Activated naive CD8-positive, alpha-beta T cell treated with anti-CD3 and anti-CD28 coated beads for 36 hours (primary cell): ENCODE measurements at places on chromosomes 1 and 21.

DNA sequence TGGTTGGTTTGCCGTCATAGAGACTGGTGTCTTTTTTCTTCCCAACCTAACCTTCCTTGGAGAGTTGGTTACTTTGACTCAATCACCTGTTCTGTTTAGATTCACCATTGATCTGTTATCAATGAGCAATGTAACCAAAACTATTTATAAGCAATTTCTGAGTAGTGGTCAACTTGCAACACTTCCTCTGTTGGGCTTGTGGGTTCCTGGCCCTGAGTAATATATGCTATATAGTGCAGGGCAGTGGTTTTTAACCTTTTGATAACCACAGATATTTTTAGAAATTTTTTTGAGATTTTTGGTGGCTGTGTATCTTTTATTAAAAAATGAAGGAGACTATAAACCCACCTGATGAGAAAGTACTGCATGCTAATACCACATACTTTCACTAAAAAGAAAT, 9.4 kb upstream of the XCL1 start:
- H3K36me3 ChIP-seq: no peaks in the 10 kb centered on the region
- H3K4me1 ChIP-seq: peaks cover 7% of the 10 kb centered on the region
- H3K27me3 ChIP-seq: no peaks in the 10 kb centered on the region
- DNase-seq: no peak

DNA sequence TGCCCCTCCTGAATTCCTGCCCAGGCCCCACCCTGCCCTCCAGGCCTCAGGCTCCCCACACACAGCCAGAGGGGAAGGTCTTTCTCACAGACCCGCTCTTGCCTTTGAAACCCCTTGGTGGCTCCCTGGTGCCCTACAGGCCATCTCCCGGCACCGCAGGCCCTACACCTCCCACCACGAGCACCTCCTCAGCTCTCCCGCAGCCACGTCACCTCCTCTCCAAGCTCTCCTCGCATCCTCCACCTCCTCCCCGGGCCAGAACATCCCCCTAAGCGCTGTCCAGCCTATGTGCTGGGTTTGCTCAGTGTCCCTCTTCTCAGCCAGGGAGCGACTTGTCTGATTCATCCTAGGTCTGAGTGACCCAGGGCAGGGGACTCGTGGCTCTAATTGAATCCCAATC, 66.4 kb downstream of the DMRTB1 start:
- no peak for DNase-seq
- no peaks in the 10 kb centered on the region for H3K4me1 ChIP-seq
- H3K27ac ChIP-seq: no peak overlapping the region
- H3K36me3 ChIP-seq: no peaks in the 10 kb centered on the region

GRCh38 chr1:200351826-200352549, 57.8 kb downstream of the ZNF281 start:
- peak; percentile 20 for DNase-seq
- H3K4me3 ChIP-seq: peak overlapping the region; percentile 62
- H3K36me3 ChIP-seq: no peaks in the 10 kb centered on the region
- peak overlapping the region; percentile 77 for H3K27ac ChIP-seq
- H3K27me3 ChIP-seq: no peaks in the 10 kb centered on the region
- H3K4me1 ChIP-seq: peaks cover 29% of the 10 kb centered on the region

GRCh38 chr1:39990428-39990827, 35.5 kb downstream of the MFSD2A start:
- H3K4me1 ChIP-seq: no peaks in the 10 kb centered on the region
- no peaks in the 10 kb centered on the region for H3K27me3 ChIP-seq
- no peak for DNase-seq
- H3K36me3 ChIP-seq: no peaks in the 10 kb centered on the region

DNA sequence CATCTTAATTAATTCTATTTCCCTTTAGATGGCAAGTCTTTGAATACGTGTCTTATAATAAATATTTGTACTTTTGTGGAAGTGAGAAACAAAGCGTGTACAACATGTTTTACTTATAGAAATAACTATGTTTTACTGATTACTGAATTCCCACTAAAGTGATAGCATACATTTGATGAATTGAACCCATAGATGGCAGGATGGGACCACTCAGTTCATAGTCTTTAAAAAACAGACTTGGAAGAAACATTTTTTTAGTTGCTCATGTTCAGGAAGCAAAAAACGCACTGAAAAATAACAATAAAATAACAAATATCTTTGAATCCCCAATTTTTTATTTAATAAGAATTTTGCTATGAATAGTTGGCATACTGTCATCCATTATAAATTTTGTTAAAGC, 507.1 kb upstream of the ZRANB2 start:
- no peak for DNase-seq
- no peak overlapping the region for H3K27ac ChIP-seq
- no peaks in the 10 kb centered on the region for H3K36me3 ChIP-seq
- no peaks in the 10 kb centered on the region for H3K4me1 ChIP-seq
